ENCODE measurements at places on chromosomes 13 and 19.

GRCh38 chr13:22812793-22813192 lies 368.0 kb upstream of the SGCG start:
- peak; percentile 22 for DNase-seq

DNA sequence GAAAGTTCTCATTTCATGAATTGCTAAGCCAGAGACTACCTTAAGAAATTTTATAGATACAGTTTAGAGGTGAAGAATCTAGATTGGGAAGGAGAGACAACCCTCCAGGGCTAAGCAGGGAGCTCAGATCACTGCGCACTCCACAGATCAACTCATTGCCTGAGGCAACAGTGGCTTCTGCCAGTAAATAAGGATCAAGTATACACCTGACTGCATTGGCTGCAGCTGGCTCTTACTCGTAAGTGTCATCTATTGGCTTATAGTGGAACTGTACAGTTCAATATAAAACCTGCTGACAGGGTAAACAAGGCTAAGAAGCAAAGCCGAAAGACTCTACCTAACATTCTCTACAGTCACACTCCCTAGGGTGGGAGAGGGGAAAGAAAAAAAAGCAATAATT lies 18.0 kb upstream of the C1QTNF9B start:
- peak; percentile 5 for DNase-seq

DNA sequence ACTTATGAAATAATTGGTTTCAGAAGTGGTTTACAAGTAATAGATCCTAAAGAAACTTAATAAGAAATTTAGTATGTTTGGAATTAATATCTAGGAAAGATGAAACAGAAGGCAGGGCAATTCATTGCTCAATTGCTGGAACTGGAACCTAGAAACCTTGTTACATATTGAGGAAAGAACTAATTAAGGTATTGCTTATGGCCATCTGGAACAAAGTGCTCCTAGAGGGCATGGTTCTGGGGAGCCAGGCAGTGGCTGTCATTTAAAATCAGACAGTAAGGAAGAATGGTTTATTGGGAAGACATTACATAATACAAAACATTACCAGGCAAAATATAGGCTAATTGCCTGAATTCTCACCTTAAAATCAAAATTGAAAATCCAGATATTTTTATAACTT lies 224.1 kb downstream of the SLITRK6 start:
- DNase-seq: no peak

DNA sequence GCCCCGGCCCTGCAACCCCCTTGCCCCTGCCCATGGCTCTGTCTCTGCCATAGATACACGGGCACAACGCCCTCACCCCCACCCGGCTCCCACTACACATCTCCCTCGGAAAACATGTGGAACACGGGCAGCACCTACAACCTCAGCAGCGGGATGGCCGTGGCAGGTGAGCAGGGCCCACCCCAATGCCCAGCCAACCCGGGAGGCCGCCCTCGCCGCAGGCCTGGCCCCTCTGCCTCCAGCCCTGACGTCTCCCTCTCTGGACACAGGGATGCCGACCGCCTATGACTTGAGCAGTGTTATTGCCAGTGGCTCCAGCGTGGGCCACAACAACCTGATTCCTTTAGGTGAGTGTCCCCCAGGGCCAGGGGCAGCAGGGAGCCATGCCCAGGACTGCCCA lies 7.7 kb downstream of the YIPF2 start:
- no peak for DNase-seq

GRCh38 chr13:106197496-106197895 lies 338.0 kb downstream of the EFNB2 start:
- DNase-seq: no peak

All from hematopoietic multipotent progenitor cell treated with erythropoietin and hydrocortisone succinate and interleukin-3 and kit ligand, for 6 days (in vitro differentiated cells).